ENCODE measurements at places on chromosomes 7 and 10. TPM values are rescaled to one million over a fixed set of nuclear protein-coding genes. Genes with fewer than 3 reads are reported as not detected.

GRCh38 chr7:8386926-8387550 is 46.4 kb upstream of the NXPH1 start:
- H3K4me1 ChIP-seq = no peaks in the 10 kb centered on the region
- no peak for DNase-seq
- H3K36me3 ChIP-seq = no peaks in the 10 kb centered on the region
- no peak overlapping the region for H3K4me3 ChIP-seq
- no peak overlapping the region for H3K27ac ChIP-seq

The VPS37D gene
- total RNA-seq = 2.7 TPM

- no peak for DNase-seq
- H3K27ac ChIP-seq = peak overlapping the region; percentile 34
- H3K4me3 ChIP-seq = no peak overlapping the region
- no peaks in the 10 kb centered on the region for H3K4me1 ChIP-seq
Measured at GRCh38 chr7:112001091-112001826, 204.9 kb downstream of the DOCK4 start.

- no peaks in the 10 kb centered on the region for H3K27me3 ChIP-seq
- DNase-seq = no peak
- no peaks in the 10 kb centered on the region for H3K4me1 ChIP-seq
- no peak overlapping the region for H3K27ac ChIP-seq
Measured at GRCh38 chr7:80942261-80943041, 23.6 kb upstream of the SEMA3C start.

- DNase-seq = no peak
- no peak overlapping the region for H3K27ac ChIP-seq
- H3K27me3 ChIP-seq = peaks cover 11% of the 10 kb centered on the region
- no peak overlapping the region for H3K4me3 ChIP-seq
- no peaks in the 10 kb centered on the region for H3K36me3 ChIP-seq
Measured at GRCh38 chr10:14172336-14172950, 158.3 kb downstream of the FRMD4A start.

- H3K27me3 ChIP-seq = no peaks in the 10 kb centered on the region
- no peak for DNase-seq
- peaks cover 72% of the 10 kb centered on the region for H3K36me3 ChIP-seq
- H3K4me3 ChIP-seq = no peak overlapping the region
Measured at GRCh38 chr10:101624526-101625102, 36.5 kb downstream of the DPCD start.

The FGFR2 gene
- 16.5 TPM for total RNA-seq

- H3K4me1 ChIP-seq = no peaks in the 10 kb centered on the region
- H3K27me3 ChIP-seq = no peaks in the 10 kb centered on the region
- no peak overlapping the region for H3K4me3 ChIP-seq
- no peak overlapping the region for H3K27ac ChIP-seq
- no peaks in the 10 kb centered on the region for H3K36me3 ChIP-seq
Measured at GRCh38 chr7:118855290-118855689, 630.8 kb downstream of the ANKRD7 start.

GRCh38 chr7:49790209-49790608 is 16.8 kb downstream of the VWC2 start:
- no peak for DNase-seq
- H3K27ac ChIP-seq = no peak overlapping the region
- H3K27me3 ChIP-seq = no peaks in the 10 kb centered on the region
- no peaks in the 10 kb centered on the region for H3K36me3 ChIP-seq
- no peak overlapping the region for H3K4me3 ChIP-seq
- no peaks in the 10 kb centered on the region for H3K4me1 ChIP-seq

- peaks cover 53% of the 10 kb centered on the region for H3K36me3 ChIP-seq
- H3K4me1 ChIP-seq = no peaks in the 10 kb centered on the region
- no peaks in the 10 kb centered on the region for H3K27me3 ChIP-seq
- no peak overlapping the region for H3K27ac ChIP-seq
- H3K4me3 ChIP-seq = no peak overlapping the region
Measured at GRCh38 chr10:80173466-80173865, 31.9 kb downstream of the ANXA11 start.

GRCh38 chr7:133869556-133869955 is 257.6 kb upstream of the LRGUK start:
- DNase-seq = no peak
- H3K4me1 ChIP-seq = no peaks in the 10 kb centered on the region
- H3K27me3 ChIP-seq = no peaks in the 10 kb centered on the region
- H3K27ac ChIP-seq = no peak overlapping the region

The SLC39A12 gene
- not detected for total RNA-seq

- no peaks in the 10 kb centered on the region for H3K36me3 ChIP-seq
- H3K4me1 ChIP-seq = peaks cover 8% of the 10 kb centered on the region
- no peaks in the 10 kb centered on the region for H3K27me3 ChIP-seq
- DNase-seq = no peak
Measured at GRCh38 chr7:24652251-24652939, 79.1 kb downstream of the PALS2 start.

DNA sequence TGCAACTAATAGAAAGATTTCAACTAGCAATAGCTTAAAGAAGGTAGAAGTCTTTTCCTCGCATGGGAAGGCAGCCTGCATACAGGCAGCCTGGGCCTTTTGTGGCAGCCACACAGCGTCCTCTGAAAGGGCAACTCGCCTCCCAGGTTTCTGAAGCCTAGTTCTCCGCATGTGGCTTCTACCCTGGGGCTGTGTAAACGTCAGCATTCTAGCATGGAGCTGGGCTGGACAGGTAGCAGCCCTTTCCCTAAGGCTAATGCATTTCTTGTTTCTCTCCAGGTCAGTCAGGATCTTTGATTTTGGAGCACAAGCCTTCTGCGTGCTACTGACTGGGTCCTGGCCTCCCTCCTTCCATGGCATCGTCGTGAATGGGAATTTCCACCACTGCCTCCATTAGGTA is 23.8 kb upstream of the SEC61G start:
- no peak overlapping the region for H3K27ac ChIP-seq
- H3K27me3 ChIP-seq = no peaks in the 10 kb centered on the region
- no peaks in the 10 kb centered on the region for H3K4me1 ChIP-seq
- no peak for DNase-seq
- H3K36me3 ChIP-seq = no peaks in the 10 kb centered on the region

- no peak overlapping the region for H3K4me3 ChIP-seq
- no peak for DNase-seq
- H3K27me3 ChIP-seq = no peaks in the 10 kb centered on the region
- no peak overlapping the region for H3K27ac ChIP-seq
Measured at GRCh38 chr10:85645926-85646711, 720.5 kb downstream of the GRID1 start.

- H3K27ac ChIP-seq = no peak overlapping the region
- DNase-seq = no peak
- H3K36me3 ChIP-seq = no peaks in the 10 kb centered on the region
Measured at GRCh38 chr7:97480772-97481390, 251.0 kb upstream of the TAC1 start.

GRCh38 chr10:8159341-8160165 is 105.1 kb downstream of the GATA3 start:
- no peaks in the 10 kb centered on the region for H3K4me1 ChIP-seq
- H3K27me3 ChIP-seq = no peaks in the 10 kb centered on the region
- H3K4me3 ChIP-seq = no peak overlapping the region
- H3K36me3 ChIP-seq = no peaks in the 10 kb centered on the region
- DNase-seq = no peak

DNA sequence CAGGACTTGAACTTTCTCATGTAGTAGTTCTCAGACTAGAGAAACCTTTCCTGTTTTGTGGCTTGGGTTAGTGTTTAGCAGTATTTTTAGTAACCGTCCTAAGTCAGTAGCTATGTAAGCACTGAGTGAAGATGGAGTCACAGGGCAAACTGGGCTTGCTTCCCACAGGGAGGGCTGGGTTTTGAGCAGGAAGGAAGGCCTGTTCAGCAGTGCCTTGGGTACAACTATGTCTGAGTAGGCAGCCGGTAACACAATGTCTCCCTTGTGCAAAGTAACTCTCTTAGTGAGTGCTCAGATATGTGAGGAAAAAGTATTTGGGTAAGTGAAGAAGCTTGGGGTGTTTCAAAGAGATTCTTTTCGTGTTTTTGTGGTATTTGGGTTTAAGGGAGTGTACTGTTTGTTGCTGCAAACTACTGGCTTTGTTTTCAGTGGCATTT is 96.4 kb downstream of the CCSER2 start:
- H3K27ac ChIP-seq = peak overlapping the region; percentile 49
- H3K27me3 ChIP-seq = no peaks in the 10 kb centered on the region
- peak overlapping the region; percentile 29 for H3K4me3 ChIP-seq
- peaks cover 48% of the 10 kb centered on the region for H3K4me1 ChIP-seq
- H3K36me3 ChIP-seq = peaks cover 27% of the 10 kb centered on the region
- DNase-seq = peak; percentile 75

GRCh38 chr10:93999401-93999851 is 5.7 kb downstream of the PLCE1 start:
- no peaks in the 10 kb centered on the region for H3K36me3 ChIP-seq
- H3K4me1 ChIP-seq = peaks cover 6% of the 10 kb centered on the region
- H3K27me3 ChIP-seq = no peaks in the 10 kb centered on the region
- DNase-seq = peak; percentile 53

DNA sequence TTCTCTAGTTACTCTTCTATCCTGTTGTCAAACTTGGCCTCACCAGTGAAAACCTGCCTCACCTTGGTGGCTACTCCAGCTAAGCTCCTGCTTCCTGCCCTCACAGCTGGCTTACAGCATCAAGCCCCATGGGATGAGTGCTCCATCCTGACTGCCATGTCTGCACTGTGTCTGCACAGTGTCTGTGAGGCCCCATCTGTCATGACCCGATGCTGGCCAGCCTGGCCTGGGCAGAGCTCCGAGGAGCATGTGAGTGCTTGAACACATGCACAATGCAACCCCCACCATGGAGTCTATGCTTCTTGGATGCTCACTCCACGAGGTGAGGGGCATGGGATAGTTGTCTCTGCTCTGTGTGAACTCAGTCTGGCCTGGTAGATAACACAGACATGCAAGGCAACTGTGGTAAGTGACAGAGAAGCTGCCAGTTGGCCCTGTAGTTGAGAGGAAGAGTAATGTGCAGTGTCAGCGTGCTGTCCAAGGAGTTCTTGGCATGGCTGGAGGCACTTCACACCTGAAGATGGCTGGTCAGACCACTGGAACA is 207.1 kb upstream of the ZNF32 start:
- H3K27ac ChIP-seq = no peak overlapping the region
- H3K4me1 ChIP-seq = no peaks in the 10 kb centered on the region
- DNase-seq = no peak
- H3K36me3 ChIP-seq = no peaks in the 10 kb centered on the region

The TMEM140 gene
- total RNA-seq = 31.8 TPM

GRCh38 chr10:121357401-121357800 is 240.8 kb downstream of the FGFR2 start:
- no peaks in the 10 kb centered on the region for H3K36me3 ChIP-seq
- H3K4me1 ChIP-seq = no peaks in the 10 kb centered on the region
- H3K27me3 ChIP-seq = no peaks in the 10 kb centered on the region

The PCLO gene
- 0.78 TPM for total RNA-seq

GRCh38 chr7:111059833-111060232 is 31.1 kb upstream of the LRRN3 start:
- no peak overlapping the region for H3K27ac ChIP-seq
- no peaks in the 10 kb centered on the region for H3K4me1 ChIP-seq
- H3K27me3 ChIP-seq = no peaks in the 10 kb centered on the region

- H3K36me3 ChIP-seq = no peaks in the 10 kb centered on the region
- no peak overlapping the region for H3K27ac ChIP-seq
- no peak for DNase-seq
- no peaks in the 10 kb centered on the region for H3K27me3 ChIP-seq
Measured at GRCh38 chr10:85124603-85125051, 796.2 kb downstream of the CCSER2 start.

The TFPI2 gene
- 1.8 TPM for total RNA-seq

The KEL gene
- total RNA-seq = 0.87 TPM

DNA sequence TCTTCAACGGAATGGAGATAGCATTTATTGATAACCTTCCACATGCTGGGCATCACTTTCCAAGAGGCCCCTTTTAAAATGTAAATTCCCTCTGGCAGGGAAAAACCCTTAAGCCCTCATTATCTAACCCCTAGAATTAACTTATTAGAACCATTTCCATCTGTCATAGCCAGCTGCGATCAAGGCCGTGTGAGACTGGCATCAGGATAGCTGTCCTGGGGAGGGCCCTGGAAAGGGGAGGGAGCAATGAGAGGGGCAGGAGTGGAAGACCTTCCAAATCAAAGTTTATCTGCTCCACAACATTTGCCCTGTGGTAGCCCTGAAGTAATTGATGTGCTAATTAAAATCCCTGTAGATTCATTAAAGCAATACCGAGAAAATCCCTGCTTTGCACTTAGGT is 45.0 kb upstream of the JAZF1 start:
- H3K27ac ChIP-seq = no peak overlapping the region
- no peak overlapping the region for H3K4me3 ChIP-seq
- no peaks in the 10 kb centered on the region for H3K4me1 ChIP-seq
- no peaks in the 10 kb centered on the region for H3K36me3 ChIP-seq
- H3K27me3 ChIP-seq = no peaks in the 10 kb centered on the region

GRCh38 chr10:78614267-78614666 is 454.5 kb upstream of the ZMIZ1 start:
- H3K4me1 ChIP-seq = no peaks in the 10 kb centered on the region
- no peaks in the 10 kb centered on the region for H3K27me3 ChIP-seq
- no peak for DNase-seq
- H3K4me3 ChIP-seq = no peak overlapping the region
- no peak overlapping the region for H3K27ac ChIP-seq

The HOXA10 gene
- total RNA-seq = 23.1 TPM

The DNAJC1 gene
- 73.5 TPM for total RNA-seq

The FAM200A gene
- total RNA-seq = 4.9 TPM

The MYL10 gene
- not detected for total RNA-seq

DNA sequence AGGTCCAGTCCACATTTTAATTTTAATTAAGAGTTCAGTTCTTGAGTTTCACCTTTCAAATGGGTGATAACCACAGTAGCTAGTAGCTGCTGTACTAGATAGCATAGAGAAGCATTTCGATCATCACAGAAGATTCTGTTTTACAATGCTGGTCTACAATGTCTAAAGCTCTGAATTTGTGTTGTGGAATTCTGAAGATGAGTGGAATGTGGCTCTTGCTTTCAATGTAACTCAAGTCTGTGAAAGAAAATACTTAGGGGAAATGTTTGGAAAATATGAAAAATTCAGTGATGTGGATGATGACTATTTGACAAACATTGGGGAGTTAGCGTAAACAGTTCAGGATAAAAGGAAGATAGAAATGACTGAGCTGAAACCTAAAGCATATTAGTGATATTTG is 139.4 kb downstream of the GNAT3 start:
- H3K4me3 ChIP-seq = no peak overlapping the region
- H3K27ac ChIP-seq = peak overlapping the region; percentile 29
- DNase-seq = no peak
- H3K4me1 ChIP-seq = no peaks in the 10 kb centered on the region
- no peaks in the 10 kb centered on the region for H3K36me3 ChIP-seq

GRCh38 chr10:88392222-88392621 is 190.9 kb downstream of the RNLS start:
- peaks cover 33% of the 10 kb centered on the region for H3K4me1 ChIP-seq
- H3K4me3 ChIP-seq = no peak overlapping the region
- H3K27me3 ChIP-seq = no peaks in the 10 kb centered on the region
- H3K36me3 ChIP-seq = no peaks in the 10 kb centered on the region
- DNase-seq = no peak

DNA sequence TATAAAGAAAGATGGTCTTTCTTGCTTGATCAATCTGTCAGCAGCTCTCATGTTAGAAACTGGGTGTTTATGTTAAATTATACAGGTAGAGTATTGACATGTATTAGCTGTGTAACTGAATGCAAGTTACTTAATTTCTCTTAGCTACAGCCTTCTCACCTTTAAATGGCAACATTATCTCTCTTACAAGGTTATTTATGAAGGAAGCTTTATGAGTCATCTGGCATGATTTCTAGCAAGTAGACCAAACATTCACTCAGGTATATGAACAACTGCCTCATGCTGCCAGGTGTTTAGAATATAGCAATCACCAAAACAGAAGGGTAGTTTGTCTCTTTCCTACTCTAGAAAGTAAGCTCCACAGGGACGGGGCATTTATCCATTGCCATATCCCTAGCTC is 8.5 kb downstream of the ARL4A start:
- no peaks in the 10 kb centered on the region for H3K4me1 ChIP-seq
- no peaks in the 10 kb centered on the region for H3K36me3 ChIP-seq
- no peak overlapping the region for H3K27ac ChIP-seq
